ENCODE measurements at places on chromosomes 16 and 17. TPM values are rescaled to one million over a fixed set of nuclear protein-coding genes. Genes with fewer than 3 reads are reported as not detected.

The FAM20A gene
- not detected for total RNA-seq

The MRPL45 gene
- total RNA-seq = 82.3 TPM

The ACACA gene
- total RNA-seq = 84.4 TPM

The PKD1 gene
- total RNA-seq = 74.7 TPM

The KRTAP3-1 gene
- total RNA-seq = not detected

The TMC5 gene
- 24.9 TPM for total RNA-seq

The ABCC3 gene
- 313 TPM for total RNA-seq

The GRN gene
- 715 TPM for total RNA-seq

The ZNF629 gene
- total RNA-seq = 19.8 TPM

The ST6GALNAC2 gene
- 1.0 TPM for total RNA-seq

The ATP2A3 gene
- total RNA-seq = 10.9 TPM

The MMP15 gene
- 75.9 TPM for total RNA-seq

The AANAT gene
- not detected for total RNA-seq

The RGS9 gene
- total RNA-seq = not detected

The KRT20 gene
- 203 TPM for total RNA-seq

The ITGB3 gene
- total RNA-seq = not detected

The FKBP10 gene
- total RNA-seq = 52.4 TPM

The TPSB2 gene
- total RNA-seq = not detected

The CDRT15L2 gene
- not detected for total RNA-seq

The CDK5R1 gene
- 4.0 TPM for total RNA-seq

The ITGB4 gene
- total RNA-seq = 224 TPM

The OTOA gene
- 0.05 TPM for total RNA-seq

The CA7 gene
- total RNA-seq = not detected

The KRTAP16-1 gene
- not detected for total RNA-seq

The LDHD gene
- total RNA-seq = 0.08 TPM

The MYCBPAP gene
- not detected for total RNA-seq

The SLC13A2 gene
- total RNA-seq = not detected

The SEC14L5 gene
- not detected for total RNA-seq

The ARHGDIG gene
- 52.0 TPM for total RNA-seq

The MPV17L gene
- not detected for total RNA-seq

The SHISA6 gene
- not detected for total RNA-seq

The CCDC200 gene
- not detected for total RNA-seq

The TOX3 gene
- total RNA-seq = 5.7 TPM

Data from HT-29 (cell line).